Esophagus muscularis mucosa (tissue), 4 donors: ENCODE measurements at places on chromosomes 6 and 20.

DNA sequence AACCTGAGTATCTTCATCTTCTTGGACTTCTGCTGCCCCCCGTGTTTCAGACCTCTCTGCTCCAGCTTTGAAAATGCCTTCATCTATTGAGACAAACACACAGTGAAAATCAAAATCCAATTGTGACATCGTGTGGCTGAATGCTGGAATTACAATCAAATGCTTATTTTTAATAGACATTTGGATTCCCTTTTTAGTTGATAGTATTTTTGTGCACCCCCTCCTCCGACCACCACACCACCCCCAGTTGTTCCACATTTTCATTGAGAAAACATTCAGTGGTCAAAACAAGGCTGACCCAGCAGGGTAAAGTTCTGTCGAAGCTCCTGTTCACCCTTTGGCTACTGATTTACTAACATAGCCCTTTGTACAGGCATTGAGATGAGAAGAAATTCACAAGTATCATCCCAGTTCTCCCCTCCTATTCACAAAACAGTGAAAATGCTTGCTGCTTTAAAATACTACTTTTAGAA is 79.0 kb downstream of the NRSN1 start:
- no peak for DNase-seq

DNA sequence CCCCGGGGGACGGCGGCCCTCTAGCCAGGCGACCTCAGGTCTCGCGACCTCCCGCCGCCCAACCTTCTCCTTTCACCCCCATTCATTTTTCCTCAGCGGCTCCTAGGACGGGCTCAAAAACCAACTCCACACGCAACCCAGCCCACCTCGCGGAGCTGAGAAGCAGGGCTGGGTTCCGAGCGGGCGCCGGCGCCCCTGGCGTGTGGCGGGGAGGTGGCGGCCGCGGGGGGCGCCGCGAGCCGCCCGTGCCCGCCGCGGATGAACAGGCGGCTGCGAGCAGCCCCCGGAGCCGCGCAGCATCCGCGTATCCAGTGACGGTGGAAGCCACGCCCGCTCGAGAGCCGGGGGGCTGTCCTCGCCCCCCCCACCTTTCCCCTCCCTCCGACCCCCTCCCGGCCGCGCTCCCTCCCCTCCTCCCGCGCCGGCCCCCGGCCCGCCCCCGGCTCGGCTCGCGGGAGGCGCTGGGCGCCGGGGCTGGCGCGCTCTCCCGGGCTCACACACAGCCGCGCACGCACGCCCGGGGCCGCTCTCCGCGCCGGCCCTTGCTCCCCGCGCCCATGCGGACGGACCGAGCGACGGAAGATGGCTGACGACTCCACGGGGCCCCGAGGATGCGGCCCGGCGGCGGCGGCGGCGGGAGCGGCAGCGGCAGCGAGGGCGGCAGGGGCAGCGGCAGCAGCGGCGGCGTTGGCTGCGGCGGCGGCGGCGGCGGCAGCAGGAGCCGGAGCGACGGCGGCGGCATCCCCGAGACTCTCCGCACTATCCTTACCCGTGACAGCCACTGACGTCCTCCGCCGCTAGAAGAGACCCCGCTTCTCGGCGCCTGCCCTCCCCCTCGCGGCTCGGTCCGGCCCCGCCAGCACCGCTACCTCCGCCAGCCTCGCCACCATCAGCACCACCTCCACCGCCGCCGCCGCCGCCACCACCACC is at the start of gene SOBP:
Gene SOBP (plus strand): TSS at position 482 of the 930 bp plus-strand sequence. CDS start 500 bp downstream, outside the sequence.
- no peak for DNase-seq

DNA sequence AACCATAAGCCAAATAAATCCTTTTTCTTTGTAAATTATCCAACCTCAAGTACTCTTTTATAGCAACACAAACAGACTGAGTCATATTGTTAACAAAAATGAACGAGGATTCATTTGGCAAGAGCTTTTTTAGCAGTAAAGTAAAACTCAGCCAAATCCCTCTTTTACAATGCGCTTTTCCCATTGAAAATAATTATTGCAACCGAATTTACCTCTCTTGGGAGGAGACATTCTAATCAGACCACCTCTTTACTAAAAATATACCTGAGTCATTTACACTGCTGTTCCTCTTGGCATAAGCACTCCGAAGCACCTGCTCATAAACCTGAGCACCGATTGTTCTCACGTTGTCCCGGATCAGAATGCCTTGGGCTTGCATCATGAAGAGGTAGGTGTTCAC is 57.4 kb downstream of the B4GALT5 start:
- DNase-seq: no peak

DNA sequence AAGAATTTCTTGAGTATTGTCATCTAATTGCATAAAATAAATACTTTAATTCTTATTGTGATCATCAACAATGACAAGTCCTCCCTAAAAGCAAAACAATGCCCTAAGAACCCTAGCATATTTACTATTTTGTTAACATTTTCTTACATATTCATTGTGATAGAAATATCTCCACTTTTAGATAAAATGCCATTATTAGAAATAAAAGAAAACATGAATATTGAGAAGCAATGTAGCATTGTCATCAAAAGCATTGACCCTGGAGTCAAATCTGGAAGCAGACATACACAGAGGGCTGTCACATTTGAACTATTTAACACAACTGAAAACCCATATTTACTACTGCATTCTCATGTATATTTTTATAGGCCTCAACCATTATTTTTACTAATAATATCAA is 257.7 kb downstream of the SYNE1 start:
- no peak for DNase-seq

DNA sequence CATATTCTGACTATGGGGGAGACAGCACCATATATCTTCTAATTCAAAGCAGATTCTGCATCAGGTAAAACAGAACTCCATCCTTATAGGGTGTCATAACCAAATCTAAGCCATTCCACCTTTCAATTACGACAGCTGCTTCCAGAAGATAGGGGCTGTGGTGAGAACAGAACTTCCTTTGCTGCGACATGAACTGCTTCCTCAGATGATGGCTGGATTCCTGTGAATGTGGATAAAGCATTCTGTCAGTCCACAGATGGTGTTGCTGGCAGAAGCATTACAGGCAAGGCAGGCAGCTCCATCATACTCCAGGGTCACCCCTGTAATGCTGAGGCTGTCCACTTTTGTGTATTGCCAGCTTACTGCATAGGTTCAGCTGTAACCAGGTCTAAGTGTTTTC is 172.1 kb upstream of the PROKR2 start:
- no peak for DNase-seq

DNA sequence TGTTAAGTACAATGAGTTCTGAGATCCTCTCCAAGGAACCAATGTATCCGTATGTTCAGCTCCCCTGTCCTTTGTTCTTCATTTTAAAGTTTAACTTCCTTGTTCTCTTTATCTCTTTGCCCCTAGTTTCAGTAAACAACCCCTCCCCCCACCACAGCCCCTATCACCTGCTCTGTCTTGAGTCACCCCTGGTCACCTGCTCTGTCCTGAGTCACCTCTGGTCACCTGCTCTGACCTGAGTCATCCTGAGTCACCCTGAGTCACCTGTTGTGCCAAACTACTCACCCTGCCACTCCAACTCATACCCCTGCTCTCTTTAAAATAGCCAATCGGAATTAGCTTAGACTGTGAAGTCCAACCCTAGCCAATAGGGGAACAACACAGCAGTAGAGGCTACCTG is 288.7 kb upstream of the CDYL start:
- no peak for DNase-seq

DNA sequence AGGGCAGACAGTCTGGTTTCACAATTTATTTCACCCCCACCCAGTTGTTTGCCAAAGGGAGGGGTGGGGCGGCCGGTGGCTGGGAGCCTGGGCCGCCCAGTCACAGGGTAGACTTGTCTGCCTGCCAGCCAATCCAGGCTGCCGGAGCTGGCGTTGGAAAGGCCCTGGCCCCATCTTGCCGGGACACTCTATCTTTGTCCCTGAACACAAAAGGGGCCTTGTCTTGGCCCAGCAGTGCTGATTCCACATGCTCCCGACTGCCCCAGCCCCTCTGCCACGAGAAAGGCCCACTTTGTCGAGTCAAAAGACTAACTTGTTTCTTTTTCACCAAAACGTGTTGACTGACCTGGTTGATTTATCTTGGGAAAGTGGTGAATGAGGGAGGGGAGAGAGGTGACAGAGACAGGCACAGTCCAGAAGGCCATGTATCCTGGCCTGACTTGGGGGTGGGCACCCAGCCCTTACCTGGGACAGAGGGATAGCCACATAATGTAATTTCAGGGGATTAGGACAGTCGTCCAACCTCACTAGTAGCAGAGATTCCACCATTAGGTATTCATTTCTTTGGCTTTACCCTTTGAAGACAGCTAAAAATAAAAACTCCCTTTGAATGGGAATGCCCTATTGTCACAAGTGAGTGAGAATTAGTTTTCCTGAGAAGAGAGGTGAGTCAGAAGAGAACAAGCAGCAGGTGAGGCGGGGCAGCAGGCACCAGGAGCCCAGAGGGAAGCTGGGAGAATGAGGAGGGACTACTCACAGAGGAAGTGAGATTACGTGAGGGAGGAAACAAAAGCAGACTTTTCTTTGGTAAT is 67.0 kb upstream of the SIRPA start:
- no peak for DNase-seq
